ENCODE measurements at places on chromosomes 6 and 20.
A peak's percentile ranks its signal among the peaks of the same experiment; 100 is the strongest.

GRCh38 chr6:44076356-44077213 is 50.7 kb downstream of the MRPL14 start:
- DNase-seq: no peak

- DNase-seq: no peak
Observed at GRCh38 chr6:168540713-168541291, 99.8 kb downstream of the SMOC2 start.

DNA sequence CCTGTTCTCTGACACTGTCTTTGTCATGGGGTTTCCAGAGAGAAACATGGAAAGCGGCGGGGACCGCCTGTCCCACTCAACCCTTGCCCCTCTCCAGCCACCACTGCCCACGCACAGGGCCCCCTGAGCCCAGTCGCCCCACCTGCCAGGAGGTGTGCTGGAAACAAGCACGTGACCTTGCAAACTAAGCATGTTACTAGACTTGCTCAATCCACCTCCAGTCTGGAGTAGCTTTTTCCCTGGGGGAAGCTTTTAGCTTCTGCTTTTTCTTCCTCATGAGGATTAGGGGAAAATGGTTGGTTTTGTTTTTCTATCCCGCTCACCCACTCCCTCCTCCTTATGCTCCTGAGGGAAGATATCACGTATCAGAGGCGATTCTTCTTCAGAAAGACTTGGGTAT is 105.7 kb downstream of the PLEKHG1 start:
- no peak for DNase-seq

- no peak for DNase-seq
Observed at GRCh38 chr6:75430631-75431325, 62.8 kb downstream of the FILIP1 start.

DNA sequence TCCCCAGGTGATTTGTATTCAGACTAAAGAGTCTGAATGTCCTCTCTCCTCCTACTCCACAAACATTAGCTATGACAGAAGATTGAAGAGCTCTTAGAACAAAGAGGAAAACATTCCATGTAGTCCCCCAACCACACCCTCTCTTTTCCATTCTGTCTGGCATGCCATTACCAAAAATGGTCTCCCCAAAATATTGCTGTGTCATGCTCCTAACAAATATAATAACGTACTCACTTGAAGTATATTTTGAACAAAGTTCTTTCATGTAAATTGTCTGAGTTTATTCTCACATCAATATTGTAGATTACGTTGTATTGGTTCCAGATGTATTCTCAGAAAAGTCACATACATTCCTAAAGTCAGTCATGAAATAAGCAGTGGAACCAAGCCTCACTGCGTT is 467.3 kb upstream of the IRAK1BP1 start:
- no peak for DNase-seq

DNA sequence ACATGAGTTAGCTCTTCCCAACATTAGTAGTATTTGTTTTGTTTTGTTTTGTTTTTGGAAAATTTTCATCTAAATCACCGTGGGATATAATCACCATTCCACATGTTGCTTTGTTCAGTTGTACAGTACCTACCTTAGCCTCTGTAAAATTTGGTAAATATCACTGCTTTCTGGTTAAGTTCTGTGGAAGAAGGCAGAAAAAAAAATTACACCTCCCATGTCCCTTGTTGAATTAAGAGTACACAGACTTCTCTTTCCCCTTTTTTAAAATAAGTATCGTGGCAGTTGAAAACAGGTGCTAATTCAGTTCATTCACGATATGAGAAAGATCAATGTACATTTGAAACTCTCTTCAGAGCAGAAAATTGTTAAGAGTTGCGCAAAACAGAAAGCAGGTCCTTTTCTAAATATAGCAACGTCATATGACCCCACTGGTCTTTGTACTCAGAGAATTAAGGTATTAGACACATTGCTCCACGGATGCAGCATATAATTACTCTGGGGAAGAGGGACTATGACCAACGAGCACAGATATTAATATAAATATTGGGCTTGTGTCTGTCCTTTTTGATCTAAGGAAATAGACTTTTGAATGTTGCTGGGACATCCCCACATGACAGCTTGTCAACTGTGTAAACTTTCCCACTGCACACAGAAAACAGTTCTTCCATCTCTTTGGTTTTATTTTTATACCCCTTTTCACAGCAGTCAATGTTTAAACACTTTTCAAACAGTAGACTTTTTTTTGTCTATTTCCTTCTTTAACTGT is 58.6 kb upstream of the ZNF217 start:
- DNase-seq: no peak

GRCh38 chr6:157625764-157626163 is 197.3 kb upstream of the SNX9 start:
- DNase-seq: no peak

DNA sequence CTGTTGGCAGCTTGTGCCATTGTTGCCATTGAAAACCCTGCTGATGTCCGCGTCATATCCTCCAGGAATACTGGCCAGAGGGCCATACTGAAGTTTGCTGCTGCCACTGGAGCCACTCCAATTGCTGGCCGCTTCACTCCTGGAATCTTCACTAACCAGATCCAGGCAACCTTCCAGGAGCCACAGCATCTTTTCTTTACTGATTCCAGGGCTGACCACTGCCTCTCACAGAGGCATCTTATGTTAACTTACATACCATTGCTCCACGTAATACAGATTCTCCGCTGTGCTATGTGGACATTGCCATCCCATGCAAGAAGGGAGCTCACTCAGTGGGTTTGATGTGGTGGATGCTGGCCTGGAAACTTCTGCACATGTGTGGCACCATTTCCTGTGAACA is 221.8 kb upstream of the FAM83B start:
- no peak for DNase-seq

GRCh38 chr6:21596949-21597682 is 3.6 kb downstream of the SOX4 start:
- peak; percentile 62 for DNase-seq

- no peak for DNase-seq
Observed at GRCh38 chr6:131372535-131372934, 200.5 kb upstream of the ARG1 start.

DNA sequence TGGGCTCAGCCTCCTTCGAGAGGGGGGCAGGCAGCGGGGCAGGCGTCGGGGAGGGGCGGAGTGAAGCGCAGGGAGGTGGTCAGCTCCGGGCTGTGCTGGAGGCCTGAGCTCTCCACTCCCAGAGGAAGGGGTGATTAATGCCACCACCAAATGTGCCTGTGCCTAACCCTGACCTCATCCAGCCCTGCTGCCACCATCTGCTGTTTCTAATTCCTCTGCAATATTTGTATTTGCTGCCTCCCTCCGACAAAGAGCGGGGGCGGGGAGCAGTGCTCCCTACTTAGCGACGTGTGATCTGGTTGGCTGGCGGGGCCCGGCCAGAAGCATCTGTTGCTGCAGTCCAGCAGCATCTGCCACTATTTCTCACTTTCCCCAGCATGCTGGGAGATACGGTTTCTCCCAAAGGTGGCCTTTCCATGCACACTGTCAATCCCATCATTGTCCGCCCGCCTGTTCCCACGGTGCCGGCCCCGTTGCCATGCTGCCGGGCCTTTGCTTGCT is 47.0 kb downstream of the DLL1 start:
- no peak for DNase-seq

GRCh38 chr6:25452031-25452430 is 172.9 kb downstream of the CARMIL1 start:
- DNase-seq: no peak

- DNase-seq: no peak
Observed at GRCh38 chr6:17622144-17622543, 22.0 kb downstream of the FAM8A1 start.

- DNase-seq: peak; percentile 73
Observed at GRCh38 chr6:136607204-136607931, 57.1 kb upstream of the MAP7 start.

Data from NCI-H345 (cell line).